A172 (cell line): ENCODE measurements at places on chromosomes 16 and 17.

GRCh38 chr17:45692661-45693060 is 91.5 kb upstream of the CRHR1 start:
- no peak for DNase-seq

- no peak for DNase-seq
Measured at GRCh38 chr17:43373356-43373755, 25.4 kb upstream of the ARL4D start.

DNA sequence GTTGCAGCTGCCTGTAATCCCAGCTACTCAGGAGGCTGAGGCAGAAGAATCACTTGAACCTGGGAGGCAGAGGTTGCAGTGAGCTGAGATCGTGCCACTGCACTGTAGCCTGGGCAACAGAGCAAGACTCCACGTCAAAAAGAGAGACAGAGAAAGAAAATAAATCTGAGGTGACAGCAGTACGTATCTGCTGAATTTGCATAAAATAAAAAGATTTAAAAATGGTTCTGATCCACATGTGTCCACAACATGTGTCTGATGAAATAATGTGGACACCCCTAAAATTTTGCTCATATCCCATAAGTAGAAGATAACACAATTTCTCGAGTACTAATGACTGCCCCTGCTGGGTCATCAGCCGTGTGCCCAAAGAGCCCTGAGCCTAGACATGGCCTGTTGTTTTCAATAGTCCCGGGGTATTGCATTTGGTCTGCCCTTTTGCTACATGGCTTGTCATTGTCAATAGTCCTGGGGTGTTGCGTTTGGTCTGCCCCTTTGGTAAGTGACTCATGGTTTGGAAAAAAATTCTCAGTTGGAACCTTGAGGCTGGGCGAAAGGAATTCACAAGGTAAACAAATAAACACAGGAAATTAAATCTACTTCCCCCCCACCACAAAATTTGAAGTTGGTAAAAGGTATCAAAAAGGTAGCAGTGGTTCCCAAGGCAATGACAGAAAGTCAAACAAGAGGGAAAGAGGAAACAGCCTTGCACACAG is 434.6 kb upstream of the MAF start:
- peak; percentile 11 for DNase-seq

DNA sequence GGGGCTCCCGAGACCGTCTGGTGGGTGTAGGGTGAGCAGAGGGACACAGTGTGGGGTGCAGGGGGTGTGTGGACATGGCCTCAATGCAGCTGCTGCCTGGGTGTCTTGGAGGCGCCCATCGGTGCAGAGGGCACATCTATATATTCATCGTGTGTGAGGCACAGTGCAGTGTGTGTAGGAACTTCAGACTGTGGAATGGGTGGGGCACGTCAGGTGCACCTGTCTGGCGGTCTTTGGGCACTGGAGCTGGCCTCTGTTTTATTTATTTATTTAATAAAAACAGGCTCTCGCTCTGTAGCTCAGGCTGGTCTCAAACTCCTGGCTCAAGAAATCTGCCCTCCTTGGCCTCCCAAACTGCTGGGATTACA is 16.8 kb downstream of the LASP1 start:
- DNase-seq: no peak

- DNase-seq: peak; percentile 88
Measured at GRCh38 chr17:41710472-41711090, 1.6 kb upstream of the GAST start.

- no peak for DNase-seq
Measured at GRCh38 chr17:8287651-8288335, 677 bp upstream of the RANGRF start.

DNA sequence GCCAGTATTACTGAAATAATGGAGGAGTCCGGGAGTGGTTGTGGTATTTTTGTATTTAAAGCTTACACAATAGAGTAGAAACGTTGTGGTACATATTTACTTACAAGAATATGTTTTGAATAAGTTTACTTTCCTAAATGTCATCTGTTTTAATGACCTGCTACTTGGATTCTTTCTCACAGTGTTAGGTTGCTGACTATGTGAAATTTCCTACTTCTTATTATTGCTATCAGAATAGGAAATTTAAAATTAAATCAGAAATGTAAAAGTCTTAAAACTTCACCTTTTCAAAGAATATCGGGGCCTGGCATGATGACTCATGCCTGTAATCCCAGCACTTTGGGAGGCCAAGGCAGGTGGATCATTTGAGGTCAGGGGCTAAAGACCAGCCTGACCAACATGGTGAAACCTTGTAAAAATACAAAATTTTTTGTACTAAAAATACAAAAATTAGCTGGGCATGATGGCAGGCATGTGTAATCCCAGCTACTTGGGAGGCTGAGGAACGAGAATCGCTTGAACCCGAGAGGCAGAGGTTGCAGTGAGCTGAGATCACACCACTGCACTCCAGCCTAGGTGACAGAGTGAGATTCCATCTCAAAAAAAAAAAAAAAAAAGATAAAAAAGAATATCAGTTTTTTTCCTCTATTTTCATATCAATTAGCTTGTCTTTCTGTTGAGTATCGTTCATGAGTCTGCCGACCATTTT is 77.8 kb downstream of the VMP1 start:
- peak; percentile 40 for DNase-seq

- DNase-seq: no peak
Measured at GRCh38 chr16:65827231-65827630, 539.3 kb upstream of the CDH5 start.

DNA sequence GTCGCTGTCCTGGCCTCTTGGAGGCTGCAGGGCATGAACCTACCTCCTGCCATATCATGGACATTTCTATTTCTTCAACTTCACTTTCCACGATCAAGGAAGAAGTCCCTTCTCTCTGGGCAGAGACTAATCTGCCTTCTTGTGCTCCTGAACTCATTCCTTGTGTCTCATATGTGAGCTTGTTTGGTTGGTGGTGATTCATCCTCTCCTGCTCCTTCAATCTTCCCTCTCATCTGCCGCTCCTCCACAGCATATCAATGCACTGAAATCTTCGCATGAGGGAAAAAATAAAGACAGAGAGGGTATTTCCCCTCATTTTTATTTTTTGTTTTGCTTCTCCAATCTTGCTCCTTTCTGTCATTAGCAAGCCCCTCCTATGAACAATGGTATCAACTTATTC is 571.7 kb upstream of the GOT2 start:
- no peak for DNase-seq

GRCh38 chr16:12166271-12166670 is 189.7 kb downstream of the SNX29 start:
- DNase-seq: no peak

DNA sequence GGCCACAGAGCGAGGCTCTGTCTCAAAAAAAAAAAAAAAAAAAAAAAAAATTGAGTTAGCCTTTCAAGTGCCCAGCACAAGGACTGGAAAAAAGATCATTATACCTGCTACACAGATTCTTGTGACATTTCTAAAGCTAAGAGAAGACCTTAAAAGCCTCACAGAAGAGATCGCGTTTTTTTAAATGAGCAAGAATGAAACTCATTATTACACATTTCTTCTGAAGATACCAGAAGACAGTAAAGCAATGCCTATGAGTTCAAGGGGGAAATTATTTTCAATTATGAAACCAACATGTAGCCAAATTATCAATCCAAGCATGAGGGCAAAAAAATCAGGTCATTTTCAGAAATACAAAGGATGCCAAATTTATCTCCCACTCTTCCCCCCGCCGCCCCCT is 56.8 kb downstream of the MED13 start:
- no peak for DNase-seq

DNA sequence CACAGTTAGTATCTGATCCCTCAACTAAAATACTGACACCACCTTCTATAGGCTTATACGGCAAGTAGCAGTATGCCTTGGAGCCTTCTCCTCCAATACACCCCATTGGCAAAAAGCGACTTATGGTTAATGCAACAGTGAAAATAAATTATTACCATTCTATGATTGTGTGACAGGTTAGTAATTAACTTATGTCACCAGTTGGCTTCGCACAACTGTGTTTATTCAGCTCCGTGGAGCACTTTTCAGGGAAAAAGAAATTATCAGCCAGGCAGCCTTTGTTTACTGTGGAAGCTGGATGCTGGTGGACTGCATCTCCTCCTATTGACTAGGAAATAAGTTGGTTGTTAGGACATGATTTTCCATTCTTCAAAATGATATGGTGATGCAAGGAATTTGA is 833.8 kb upstream of the RBFOX1 start:
- DNase-seq: no peak

DNA sequence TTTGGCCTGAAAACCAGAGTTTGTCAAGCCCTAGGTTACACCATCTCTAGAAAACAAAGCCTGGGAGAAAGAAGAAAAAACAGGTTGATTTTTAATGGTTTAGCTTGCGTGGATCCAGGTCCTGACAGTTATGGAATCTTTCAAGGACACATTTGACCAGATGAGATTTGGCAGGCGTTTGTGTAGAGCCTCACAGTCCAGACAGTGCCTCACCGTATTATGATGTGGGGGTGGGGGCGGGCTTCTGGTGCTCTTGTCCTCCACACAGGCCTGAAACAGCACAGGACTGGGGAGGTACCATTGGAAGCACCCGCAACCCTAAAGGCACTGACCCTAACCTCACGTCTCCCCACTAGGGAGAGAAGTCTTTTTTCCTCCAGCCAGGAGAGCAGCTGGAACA is 19.6 kb downstream of the MVP start:
- no peak for DNase-seq

- DNase-seq: peak; percentile 53
Measured at GRCh38 chr17:57987581-57988300, at the start of gene VEZF1. Gene VEZF1, minus strand, starts transcription at chr17:57988254. Its CDS starts 143 bp downstream, at chr17:57988111.

DNA sequence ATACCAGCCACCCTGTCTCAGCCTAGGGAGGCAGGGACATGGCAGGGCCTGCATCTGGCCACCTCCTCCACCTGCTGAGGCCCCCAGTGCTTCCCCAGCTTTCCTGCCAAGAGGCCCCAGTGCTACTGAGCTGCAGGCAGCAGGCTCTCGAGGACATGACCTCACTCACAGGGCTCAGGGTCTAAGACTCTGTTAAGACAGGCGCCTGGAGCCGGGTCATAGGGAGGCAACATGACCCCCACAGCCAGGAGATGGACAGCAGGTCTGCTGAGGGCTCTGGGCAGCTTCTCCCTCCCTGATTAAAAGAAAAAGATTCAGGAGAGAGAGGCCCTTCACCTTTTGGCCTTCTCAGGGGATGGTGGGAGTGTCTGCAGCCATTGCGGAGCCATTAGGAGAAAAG is 23.2 kb upstream of the FASN start:
- DNase-seq: no peak

DNA sequence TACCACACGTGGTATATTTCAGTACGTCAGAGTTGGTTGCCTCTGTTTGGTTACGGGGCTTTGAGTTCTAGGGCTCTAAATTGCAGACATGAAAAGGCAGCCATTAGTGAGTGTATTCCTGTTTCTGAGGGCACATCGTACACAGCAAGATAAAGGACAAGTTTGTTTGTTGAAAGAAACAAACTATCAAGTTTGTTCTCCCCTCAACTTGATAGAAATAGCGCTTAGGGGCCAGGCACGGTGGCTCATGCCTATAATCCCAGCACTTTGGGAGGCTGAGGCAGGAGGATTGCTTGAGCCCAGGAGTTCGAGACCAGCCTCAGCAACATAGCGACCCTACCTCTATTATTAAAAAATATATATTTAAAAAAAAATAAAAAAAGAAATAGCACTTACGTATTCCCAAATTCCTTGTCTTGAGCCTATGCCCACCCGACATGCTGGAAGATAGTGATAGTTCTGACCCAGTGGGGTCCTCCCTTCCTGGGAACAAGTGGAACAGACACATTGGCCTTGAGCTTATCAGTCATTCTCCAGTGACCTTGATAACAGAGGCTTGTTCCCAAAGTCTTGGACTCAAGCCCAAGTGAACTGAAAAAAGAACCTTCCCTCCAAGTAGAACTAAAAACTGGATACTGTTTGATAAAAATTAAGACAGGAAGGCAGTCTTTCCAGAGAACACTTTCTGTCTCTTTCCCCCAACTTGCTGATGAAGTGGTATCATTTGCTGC is 139.9 kb upstream of the CACNG3 start:
- DNase-seq: no peak

- DNase-seq: no peak
Measured at GRCh38 chr16:72961115-72961832, 86.7 kb downstream of the ZFHX3 start.

- no peak for DNase-seq
Measured at GRCh38 chr17:80105762-80106161, 4.4 kb downstream of the GAA start.

DNA sequence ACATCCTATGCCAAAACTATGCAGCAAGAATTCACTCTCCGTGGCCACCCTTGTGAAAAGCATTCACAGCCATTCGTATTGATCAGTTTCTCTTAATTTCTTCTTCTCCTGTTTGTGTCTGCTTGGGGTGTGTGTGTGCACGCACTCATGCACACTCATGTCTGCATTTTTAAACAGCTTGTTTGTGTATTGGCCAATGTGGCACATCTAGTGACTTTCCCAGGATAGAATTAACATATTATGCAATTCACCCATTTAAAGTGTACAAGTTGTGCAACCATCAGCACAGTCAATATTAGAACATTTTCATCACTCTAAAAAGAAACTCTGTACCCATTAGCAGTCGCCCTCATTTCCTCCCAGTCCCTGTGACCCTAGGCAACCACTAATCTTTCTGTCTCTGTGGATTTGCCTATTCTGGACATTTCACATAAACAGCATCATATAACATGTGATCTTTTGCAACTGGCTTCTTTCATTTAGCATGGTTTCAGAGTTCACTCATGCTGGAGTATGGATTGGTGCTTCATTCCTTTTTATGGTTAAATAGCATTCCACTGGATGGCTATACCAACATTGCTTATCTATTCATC is 20.1 kb downstream of the IRX3 start:
- no peak for DNase-seq

- no peak for DNase-seq
Measured at GRCh38 chr16:27500801-27501200, 48.9 kb downstream of the GTF3C1 start.

DNA sequence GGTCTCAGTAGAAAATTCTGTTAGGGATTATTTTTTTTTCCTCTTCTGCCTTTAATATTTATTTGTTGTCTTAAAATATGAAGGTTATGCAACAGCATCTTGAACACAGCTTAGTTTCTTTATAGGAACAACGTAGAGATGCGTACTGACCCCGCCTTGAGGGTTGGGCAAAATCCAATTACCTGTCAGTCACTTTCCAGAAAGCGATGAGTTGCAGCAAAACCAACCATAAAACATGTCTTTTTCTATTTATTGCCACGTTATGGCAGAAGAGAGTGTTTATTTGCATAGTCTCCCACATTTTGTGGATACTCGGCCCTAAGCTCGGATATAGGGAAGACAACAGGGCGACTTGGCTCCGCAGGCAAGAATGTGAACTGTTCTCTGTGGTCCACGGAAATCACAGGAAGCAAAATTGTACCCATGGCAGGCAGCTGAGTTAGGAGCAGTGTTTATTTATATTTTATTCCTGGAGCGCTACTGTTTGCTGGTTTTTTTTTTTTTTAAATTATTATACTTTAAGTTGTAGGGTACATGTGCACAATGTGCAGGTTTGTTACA is 44.3 kb upstream of the CACNG5 start:
- no peak for DNase-seq

DNA sequence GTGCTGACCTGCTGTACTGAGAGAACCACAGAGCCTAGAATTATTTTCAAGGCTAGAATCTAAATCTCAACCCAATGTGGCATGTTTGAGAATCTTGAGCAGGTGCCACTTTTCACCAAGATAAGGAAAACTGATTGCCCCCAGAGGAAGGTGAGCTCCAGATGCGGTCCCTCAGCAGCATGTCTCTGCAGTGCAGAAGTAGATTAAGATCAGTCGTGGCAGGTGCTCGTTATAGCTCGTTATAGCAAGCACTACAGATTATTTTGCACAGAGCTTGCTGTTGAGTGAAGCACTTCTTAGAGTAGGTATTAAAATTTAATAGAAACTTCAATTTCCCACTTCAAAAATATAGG is 176.0 kb downstream of the AATF start:
- DNase-seq: no peak

- no peak for DNase-seq
Measured at GRCh38 chr17:59362811-59363205, 31.4 kb downstream of the YPEL2 start.

- no peak for DNase-seq
Measured at GRCh38 chr16:75372236-75372856, 61.0 kb downstream of the CFDP1 start.
